ENCODE measurements at places on chromosomes 6 and 20.

DNA sequence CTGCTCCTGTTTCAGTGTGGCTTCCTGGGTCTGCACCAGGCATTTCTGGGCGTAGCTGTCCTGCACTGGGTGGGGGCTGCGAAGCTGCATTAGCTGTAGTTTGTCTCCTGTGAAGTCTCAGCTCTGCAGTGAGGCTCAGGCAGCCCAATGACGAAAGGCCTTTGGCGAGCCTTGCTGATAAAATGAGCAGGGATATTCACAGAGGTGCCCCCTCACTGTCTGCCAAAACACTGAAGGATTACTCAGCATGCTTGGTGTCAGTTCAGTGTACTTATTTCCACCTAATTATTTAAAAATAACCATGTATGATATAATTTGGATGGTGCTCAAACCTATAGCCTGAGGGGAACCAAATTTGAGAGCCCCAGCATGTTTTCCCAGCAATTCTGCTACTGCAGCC lies 73.5 kb downstream of the ECT2L start:
- DNase-seq: no peak

GRCh38 chr6:24455061-24455460 lies 34.3 kb downstream of the GPLD1 start:
- DNase-seq: no peak

GRCh38 chr6:104414723-104415122 lies 445.0 kb downstream of the HACE1 start:
- DNase-seq: no peak

DNA sequence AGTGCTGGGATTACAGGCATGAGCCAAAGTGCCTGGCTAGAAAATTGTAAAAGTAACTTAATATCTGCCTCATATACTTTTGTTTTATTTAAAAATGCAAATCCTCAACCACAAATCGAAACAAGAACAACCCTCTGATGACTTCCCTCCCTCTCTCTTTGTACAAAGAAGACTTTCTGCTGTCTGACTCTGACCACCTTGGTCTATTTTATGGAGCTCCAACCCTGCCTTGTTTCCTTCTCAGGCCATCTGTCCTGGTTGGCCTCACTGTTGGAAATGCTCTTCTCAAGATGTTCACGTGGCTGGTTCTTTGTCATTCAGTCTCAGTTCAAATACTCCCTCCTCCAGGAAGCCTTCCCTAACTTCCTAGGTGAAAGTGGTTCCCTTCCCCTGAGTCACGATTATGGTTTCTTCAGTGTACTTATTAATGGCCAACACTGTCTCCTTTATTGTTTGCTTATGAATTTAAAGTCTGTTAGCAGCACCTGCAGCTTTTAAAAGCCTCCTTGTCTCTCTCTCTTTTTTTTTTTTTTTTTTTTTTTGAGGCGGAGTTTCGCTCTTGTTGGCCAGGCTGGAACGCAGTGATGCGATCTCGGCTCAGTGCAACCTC lies 151.5 kb upstream of the SALL4 start:
- DNase-seq: no peak

- DNase-seq: no peak
Observed at GRCh38 chr6:75830959-75831885, 82.2 kb downstream of the MYO6 start.

DNA sequence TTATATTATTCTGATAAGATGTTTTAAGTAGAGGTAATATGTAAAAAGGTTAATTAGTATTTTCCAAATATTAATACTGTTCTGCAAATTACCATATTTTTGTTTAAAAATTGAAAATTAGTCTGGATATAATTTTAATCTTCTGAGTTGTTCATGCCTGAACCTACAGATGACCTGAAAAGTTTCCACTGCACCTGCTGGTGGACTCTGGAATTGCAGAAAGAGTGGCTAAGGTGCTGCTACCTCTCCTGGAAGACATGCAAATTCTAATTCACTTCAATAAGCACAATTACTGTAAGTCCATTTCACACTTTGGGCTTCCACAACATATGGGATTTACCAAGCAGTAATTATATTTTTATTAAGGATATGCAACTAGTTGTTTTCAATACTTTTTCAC lies 77.7 kb upstream of the OLIG3 start:
- no peak for DNase-seq

- DNase-seq: no peak
Observed at GRCh38 chr20:49729780-49730179, 16.1 kb upstream of the B4GALT5 start.
